ENCODE measurements at places on chromosomes 1 and 21. TPM values are rescaled to one million over a fixed set of nuclear protein-coding genes. Genes with fewer than 3 reads are reported as not detected.

TMCO4 gene
- total RNA-seq: 27.5 TPM

TMEM222 gene
- total RNA-seq: 23.9 TPM

CRNN gene
- total RNA-seq: not detected

NTNG1 gene
- total RNA-seq: 3.6 TPM

COL8A2 gene
- 15.2 TPM for total RNA-seq

RHD gene
- total RNA-seq: not detected

GSTM1 gene
- not detected for total RNA-seq

CLCA4 gene
- not detected for total RNA-seq

SELL gene
- total RNA-seq: under 0.01 TPM

OXCT2 gene
- total RNA-seq: 1.1 TPM

DNA sequence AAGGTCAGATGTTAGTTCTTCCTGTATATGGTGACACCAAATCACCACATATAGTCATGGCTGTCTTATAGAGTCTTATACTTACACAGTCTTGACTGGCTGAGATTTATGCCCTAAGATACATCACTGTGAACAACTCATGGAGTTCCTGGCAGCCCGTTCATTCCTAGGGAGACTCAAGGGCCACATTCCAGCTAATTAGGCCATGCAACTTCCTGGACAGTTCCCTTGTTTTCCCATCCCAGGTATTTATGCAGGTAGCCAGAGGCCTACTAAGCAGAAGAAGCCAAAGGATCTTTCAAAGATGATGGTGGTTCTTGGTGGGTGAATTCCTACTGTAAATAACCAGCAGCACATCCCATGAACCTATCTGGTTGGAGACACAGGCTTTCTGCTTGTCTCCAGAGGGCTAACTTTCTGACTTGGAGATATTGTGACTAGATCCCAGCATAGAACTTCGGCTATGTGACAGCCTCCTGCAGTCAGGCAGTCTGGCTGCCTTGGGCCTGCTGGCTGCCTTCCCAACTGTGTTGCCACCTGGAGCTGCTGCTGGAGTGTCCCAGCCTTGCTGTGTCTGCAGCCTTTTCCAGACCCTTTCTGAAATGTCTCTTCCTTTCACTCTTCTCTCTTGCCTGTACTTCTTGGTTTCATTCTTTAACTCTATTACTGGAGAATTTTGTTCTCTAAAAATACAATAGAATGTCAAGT lies 283.8 kb downstream of the CACNA1E start:
- no peak for DNase-seq

- peak; percentile 38 for DNase-seq
Measured at GRCh38 chr1:155801149-155801548, 55.9 kb downstream of the GON4L start.

- no peak for DNase-seq
Measured at GRCh38 chr1:159261721-159262494, 40.2 kb upstream of the FCER1A start.

DNA sequence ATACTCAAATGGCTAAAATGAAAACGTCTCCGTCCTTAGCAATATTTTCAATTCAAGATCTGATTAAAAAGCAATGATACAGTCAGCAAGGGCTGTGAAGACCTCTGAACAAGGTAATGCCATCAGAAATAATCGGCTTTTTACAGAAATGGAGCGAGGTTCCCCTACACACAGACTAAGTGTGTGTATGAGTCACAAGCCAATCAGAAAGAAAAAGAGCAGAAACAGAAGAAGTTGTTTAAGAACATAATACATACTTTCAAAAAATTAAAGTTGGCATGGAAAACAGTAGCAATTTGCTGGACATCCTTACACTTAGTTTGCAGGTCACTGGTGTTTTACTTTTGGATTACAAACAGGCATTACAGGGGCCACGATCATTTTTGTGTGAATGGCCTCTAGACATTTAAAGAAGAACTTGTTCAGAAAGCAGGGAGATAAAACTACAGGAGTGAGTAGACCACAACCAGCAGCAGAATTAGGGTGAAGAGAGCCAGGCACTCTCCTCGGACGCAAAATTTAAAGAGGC lies 350.0 kb upstream of the RUNX1 start:
- peak; percentile 34 for DNase-seq

DNA sequence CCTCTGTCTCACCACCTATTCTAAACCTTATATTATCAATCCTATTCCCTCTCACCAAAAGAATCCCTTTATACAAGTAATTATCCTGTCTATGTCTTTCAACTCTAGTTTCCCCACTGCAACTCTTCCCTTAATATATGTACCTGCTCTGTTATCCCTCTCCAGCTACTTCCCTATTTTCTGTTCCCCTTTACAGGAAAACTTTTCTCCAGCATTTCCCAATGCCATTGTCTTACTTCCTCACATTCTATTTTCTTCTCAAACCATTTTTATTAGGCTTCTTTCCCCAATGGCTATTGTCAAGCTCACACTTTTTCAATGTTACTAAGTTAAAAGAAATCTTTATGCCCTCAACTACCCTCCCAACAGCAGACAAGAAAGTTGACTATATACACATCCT lies 11.6 kb downstream of the DPYD start:
- no peak for DNase-seq

- DNase-seq: no peak
Measured at GRCh38 chr21:30117631-30118030, 49.0 kb downstream of the CLDN17 start.

- no peak for DNase-seq
Measured at GRCh38 chr1:67677930-67678329, 7.1 kb upstream of the GADD45A start.

DNA sequence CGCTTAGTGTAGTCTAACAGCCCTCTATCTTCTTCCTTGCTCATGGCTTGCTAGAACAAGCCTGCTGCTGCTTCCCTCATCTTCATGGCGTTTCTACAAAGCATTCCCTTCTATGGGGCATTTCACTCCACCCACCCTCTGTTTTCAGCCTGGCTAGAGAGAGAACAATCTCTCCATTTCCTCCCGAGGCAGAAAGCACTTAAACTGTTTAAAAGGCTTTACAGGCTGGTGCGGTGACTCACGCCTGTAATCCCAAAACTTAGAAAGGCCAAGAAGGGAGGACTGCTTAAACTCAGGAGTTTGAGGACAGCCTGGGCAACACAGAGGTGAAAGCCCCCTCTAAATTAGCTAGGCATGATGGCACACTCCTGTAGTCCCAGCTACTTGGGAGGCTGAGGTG lies 17.8 kb downstream of the ORC1 start:
- no peak for DNase-seq

GRCh38 chr21:27419153-27419552 lies 452.3 kb upstream of the ADAMTS5 start:
- no peak for DNase-seq

DNA sequence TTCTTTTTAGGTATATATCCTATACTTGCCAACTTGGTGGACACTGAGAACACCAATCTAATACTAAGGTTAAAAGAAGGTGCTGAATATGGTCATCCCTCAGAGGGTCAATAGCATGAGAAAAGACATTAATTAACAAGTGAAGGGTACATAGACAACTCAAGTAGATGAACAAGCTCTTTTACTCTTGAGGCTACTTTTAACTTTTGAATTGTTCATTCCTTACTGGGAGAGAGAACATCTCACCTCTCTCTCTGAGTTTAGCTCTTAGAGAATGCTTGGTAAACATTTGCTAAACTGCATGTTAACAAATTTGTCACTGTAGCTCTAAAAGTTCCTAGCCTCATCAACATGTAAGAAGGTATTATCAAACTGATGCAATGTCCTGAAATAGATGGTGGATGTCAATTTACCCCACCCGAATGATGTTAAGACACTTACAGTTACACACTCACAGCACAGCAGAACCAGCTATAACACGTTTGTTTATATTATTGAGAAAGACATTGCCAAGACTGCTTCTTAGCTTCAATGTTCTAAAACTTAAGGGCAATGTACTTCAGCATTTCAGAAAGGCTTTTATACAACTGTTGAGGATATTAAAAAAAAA lies 35.9 kb downstream of the HEATR1 start:
- no peak for DNase-seq

- DNase-seq: no peak
Measured at GRCh38 chr1:174713796-174714195, 266.0 kb downstream of the GPR52 start.

- no peak for DNase-seq
Measured at GRCh38 chr1:152109231-152109997, 5.8 kb downstream of the TCHH start.

- peak; percentile 92 for DNase-seq
Measured at GRCh38 chr1:47709019-47709871, 271.4 kb downstream of the FOXD2 start.

GRCh38 chr21:45386728-45387371 lies 18.1 kb upstream of the COL18A1 start:
- DNase-seq: peak; percentile 100

DNA sequence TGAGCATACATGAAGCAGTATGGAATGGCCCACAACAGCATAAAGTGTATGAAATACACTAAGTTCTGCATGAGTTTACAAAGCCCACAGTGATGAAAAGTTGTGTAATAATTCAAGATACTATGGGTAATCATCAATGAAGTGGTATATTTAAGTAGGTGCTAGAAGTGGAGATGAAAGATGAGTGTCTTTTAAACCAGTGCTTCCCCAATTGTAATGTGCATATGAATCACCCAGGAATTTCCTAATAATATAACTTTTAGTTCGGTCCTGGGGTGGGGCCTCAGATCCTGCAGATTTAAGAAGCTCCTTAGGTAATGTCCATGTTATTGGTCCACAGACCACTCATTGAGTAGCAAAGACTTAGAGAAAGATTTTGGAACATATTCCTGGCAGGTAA lies 184.9 kb downstream of the DUSP10 start:
- peak; percentile 25 for DNase-seq

DNA sequence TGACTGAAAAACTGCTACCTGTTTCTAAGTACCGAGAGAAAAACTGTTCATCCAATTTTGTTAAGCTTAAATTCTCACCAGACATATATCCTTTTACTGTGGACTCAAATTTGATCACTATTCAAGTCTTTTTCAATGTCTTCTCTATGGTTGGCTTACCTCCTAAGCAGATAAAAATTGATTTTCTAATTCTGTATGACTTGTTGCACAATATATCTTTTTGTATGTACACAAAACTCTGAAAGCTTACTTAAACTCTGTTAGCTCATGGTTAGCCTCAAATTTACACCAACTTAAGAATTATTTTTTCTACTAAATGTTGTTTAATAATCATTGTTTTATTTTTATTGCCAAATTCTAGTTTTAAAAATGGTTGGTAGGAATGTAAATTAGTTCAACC lies 715.4 kb downstream of the LTN1 start:
- DNase-seq: no peak

DNA sequence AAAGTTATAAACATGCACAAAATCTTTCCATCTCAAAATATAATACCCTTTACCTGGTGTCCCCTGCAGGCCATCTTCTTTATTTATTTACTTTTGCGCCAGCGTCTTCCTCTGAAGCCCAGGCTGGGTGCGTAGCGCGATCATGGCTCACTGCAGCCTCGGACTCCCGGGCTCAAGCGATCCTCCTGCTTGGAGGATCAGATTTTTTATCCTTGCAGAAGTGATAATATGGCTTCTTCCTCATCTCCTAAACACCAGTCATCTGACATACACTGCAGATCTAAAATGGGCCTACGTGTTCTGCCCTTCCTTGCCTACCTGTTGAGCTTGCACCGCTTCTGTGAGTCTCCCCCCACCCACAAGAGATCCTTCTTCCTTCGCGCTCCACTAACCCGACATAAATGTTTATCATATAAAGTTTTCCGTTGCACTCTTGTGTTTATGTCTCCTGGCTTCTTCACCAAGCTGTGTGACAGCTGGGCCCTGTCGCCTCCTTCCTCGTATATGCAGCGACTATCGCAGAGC lies 506 bp upstream of the SRP9 start:
- DNase-seq: no peak

DNA sequence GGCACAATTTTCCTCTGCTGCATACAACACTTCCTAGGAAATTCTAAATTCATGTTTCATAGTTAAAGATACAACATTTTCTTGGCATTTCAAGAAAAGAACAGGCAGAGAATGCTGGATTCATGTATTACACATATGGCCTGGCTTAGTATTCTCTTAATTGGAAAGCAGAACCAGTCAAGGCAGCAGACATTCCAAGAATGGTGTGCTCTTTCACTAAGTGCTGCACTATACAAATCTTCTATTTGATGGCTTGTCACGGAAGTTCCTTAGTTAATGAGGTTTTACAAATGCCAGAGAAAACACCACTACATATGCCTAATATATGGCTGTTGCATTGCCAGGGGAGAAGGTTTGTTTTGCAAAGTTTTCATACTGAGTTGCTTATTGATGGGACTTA lies 80.8 kb upstream of the DYNLT5 start:
- DNase-seq: no peak

GRCh38 chr1:241825581-241825980 lies 22.4 kb upstream of the EXO1 start:
- DNase-seq: no peak

DNA sequence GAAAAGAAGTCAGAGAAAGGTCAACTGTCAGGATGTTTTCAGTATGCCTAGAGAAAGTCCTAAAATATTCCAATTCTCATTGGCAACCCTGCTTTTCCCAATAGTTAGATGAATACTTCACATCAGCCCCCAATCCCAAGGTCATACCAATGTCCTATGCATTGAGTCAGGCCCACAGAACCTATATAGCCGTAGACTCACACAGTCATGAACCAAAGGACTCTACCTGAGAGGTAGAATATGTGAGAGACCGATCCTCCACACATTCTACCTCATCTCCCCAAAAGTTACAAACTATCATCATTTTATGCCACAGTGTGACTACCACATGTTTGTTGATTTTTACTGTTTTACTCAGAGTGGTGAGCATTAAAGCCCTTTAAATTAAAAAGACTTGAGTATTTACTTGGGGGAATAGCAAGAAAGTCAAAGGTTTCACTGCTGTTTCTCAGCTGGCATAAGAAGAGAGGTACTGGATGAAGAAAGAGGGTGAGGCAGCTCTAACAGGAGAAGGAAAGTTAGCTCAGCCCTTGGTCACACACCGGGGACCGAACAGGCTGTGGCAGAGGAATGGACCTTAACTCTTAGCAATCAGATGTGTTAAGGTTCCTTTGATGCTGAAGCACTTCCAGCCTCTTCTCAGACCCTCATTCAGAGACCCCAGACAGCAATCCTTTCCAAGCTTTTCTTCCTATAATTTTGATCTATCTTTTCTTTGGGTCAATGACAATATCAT lies 937 bp downstream of the CD48 start:
- DNase-seq: peak; percentile 10

GRCh38 chr1:171530676-171531075 lies 45.3 kb downstream of the PRRC2C start:
- no peak for DNase-seq

DNA sequence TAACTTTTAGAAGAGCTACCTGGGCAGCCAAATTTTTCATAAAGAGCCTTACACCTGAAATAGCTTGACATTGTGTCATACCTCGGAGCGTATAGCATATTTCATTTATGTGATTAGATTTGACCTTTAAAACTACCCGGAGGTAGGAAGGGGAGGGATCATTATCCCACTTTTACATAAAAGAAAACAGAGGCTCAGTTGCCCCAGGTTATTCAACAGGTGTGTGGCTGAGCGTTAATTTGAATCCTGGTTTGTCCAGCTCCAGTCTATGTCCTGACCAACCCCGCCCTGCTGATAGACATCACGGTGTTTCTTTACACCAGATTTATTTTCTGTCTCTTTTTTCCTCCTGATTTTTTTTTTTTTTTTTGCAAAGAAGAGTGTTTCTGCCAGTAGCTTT lies 39.7 kb downstream of the PBX1 start:
- DNase-seq: no peak
